ENCODE measurements at places on chromosomes 16 and 17. TPM values are rescaled to one million over a fixed set of nuclear protein-coding genes. Genes with fewer than 3 reads are reported as not detected.

The KLHL10 gene
- not detected for total RNA-seq

The MYO15A gene
- not detected for total RNA-seq

The EPX gene
- not detected for total RNA-seq

The CD300H gene
- not detected for total RNA-seq

The NEUROD2 gene
- total RNA-seq, result not detected
